Skeletal muscle tissue (tissue), 5 donors: ENCODE measurements at places on chromosomes 6 and 20. TPM values are rescaled to one million over a fixed set of nuclear protein-coding genes. Genes with fewer than 3 reads are reported as not detected.

Gene NCR2
- not detected for total RNA-seq

Gene LAMA4
- 248 TPM for total RNA-seq

Gene NINL
- 5.7 TPM for total RNA-seq

Gene SERPINB6
- 52.7 TPM for total RNA-seq

Gene PRKN
- 16.7 TPM for total RNA-seq

Gene CNBD2
- total RNA-seq: 5.2 TPM

Gene SYCP2
- total RNA-seq: 3.7 TPM

Gene TXLNB
- 60.0 TPM for total RNA-seq

Gene TSBP1
- not detected for total RNA-seq

Gene IMPG1
- total RNA-seq: 0.52 TPM

Gene NKX2-4
- not detected for total RNA-seq

Gene ANKEF1
- 1.0 TPM for total RNA-seq

Gene SPTLC3
- 9.9 TPM for total RNA-seq

Gene GNAS
- total RNA-seq: 820 TPM

Gene SYCP2L
- total RNA-seq: 1.6 TPM

Gene HRH3
- 0.52 TPM for total RNA-seq

Gene ZDHHC14
- total RNA-seq: 6.8 TPM

Gene MUC22
- total RNA-seq: not detected

Gene RIPOR2
- total RNA-seq: 9.9 TPM

Gene DYNLRB1
- total RNA-seq: 28.7 TPM

Gene MYLIP
- 95.5 TPM for total RNA-seq

Gene TTBK1
- total RNA-seq: not detected

Gene LCA5
- total RNA-seq: 4.7 TPM

Gene PAX1
- total RNA-seq: under 0.01 TPM

Gene LY86
- 6.8 TPM for total RNA-seq

Gene VARS1
- total RNA-seq: 42.3 TPM

Gene LIME1
- 0.52 TPM for total RNA-seq

Gene TP53INP2
- total RNA-seq: 1.0 TPM

Gene STX11
- total RNA-seq: 2.1 TPM

Gene TDP2
- 11.5 TPM for total RNA-seq

Gene GSTA3
- total RNA-seq: not detected

Gene ADAM33
- 30.8 TPM for total RNA-seq

Gene TUBB1
- total RNA-seq: 1.0 TPM

Gene MED23
- total RNA-seq: 35.0 TPM

Gene GATA5
- total RNA-seq: 0.52 TPM

Gene KIF13A
- 44.9 TPM for total RNA-seq

Gene XKR7
- total RNA-seq: not detected

Gene VAPB
- total RNA-seq: 19.8 TPM

Gene TRIM10
- 2.1 TPM for total RNA-seq

Gene CENPW
- 4.2 TPM for total RNA-seq

Gene C20orf141
- not detected for total RNA-seq

Gene PGC
- 0.52 TPM for total RNA-seq

Gene TINAG
- 0.52 TPM for total RNA-seq

Gene CALHM4
- total RNA-seq: not detected

Gene STK38
- 16.2 TPM for total RNA-seq

Gene LAMP5
- 1.6 TPM for total RNA-seq

Gene GPLD1
- 2.6 TPM for total RNA-seq

Gene METTL24
- total RNA-seq: 0.52 TPM

Gene RANBP9
- total RNA-seq: 39.1 TPM
